ENCODE measurements at places on chromosomes 11 and 22.

GRCh38 chr11:111688013-111688412, 78.2 kb downstream of the PPP2R1B start:
- DNase-seq = no peak

GRCh38 chr11:10275714-10276113, 18.3 kb downstream of the SBF2 start:
- no peak for DNase-seq

DNA sequence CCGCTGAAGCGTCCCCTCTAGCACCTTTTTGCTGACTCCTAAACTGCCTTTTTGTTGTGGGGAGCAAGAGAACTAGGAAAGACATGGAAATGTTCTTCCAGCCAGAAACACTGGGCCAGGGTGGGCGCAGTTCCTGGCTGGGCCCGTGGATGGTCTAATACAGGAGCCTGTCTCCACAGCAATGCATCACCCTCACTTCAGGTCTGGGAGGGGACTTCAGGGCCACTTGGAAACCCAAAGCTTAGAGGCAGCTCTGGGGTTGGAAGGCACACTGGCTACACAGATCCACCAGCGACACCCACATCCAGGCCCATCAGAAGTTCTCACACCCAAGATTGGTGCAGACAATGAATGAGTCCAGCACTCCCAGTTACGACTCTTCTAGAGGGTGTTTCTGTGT, 120.3 kb downstream of the ETS1 start:
- DNase-seq = no peak

DNA sequence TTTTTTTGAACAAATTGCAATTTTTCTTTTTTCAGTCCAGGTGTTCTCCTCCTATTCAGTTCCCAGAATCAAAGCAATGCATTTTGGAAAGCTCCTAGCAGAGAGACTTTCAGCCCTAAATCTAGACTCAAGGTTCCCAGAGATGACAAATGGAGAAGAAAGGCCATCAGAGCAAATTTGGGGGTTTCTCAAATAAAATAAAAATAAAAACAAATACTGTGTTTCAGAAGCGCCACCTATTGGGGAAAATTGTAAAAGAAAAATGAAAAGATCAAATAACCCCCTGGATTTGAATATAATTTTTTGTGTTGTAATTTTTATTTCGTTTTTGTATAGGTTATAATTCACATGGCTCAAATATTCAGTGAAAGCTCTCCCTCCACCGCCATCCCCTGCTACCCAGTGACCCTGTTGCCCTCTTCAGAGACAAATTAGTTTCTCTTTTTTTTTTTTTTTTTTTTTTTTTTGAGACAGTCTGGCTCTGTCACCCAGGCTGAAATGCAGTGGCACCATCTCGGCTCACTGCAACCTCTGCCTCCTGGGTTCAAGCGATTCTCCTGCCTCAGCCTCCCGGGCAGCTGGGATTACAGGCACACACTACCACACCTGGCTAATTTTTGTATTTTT, 6.2 kb upstream of the UBE4A start:
- DNase-seq = no peak

DNA sequence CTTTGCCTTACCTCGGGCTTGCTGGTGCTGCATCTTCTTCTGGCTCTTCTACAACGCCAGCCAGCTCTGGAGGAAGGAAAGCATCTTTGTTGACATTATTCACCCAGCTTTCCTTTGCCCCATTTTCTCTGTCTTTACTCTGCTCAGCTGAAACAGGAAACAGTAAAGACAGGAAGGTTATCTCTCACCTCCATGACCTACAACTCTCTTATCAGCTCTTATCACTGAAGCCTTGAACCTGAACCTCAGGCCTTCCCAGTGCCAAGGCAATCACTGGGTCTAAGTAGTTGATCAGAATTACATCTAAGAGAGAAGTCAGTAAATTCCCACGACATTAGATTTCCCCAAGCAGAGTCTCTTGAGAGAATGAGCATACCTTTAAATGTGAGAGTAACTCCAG, 59.6 kb upstream of the CCDC89 start:
- no peak for DNase-seq

DNA sequence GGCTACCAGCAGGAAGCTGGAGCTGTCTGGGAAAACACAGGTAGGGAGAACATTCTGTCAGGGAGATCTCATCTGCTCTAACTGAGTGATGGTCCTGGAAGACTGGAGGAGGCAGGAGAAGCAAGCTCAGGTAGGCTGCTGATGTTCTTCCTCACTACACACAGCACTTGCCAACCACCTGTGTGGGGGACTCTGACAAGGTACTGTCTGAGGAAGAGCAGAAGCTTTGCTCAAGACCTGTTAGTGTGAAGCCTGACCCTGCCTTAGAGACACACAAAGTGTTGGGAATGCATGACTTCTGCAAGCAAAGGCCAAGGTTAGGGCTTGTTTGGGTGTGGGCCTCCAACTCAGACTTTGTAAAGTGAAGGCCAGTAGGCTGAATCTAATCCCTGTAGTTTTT, 46.5 kb downstream of the CHST1 start:
- DNase-seq = no peak

DNA sequence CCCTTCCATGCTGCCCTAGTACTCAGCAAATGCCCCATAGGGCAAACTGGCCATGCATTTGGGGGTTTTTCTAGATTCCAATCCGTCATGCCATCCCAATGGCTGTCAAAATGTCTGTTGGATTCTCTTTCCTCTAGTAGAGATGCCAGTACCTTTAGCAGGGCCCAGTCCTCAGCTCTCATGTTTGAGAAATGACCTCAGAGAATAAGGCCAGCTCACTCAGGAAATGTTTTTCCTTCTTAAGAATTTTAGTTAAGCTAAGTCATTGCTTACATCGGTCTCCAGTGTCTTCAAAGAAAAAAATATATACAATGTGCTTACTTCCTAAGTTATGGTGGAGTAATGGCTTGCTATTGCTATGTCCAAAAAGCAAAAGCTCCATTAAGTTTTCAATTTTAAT, 14.1 kb upstream of the ALKBH3 start:
- no peak for DNase-seq
